Activated CD4-positive, alpha-beta T cell treated with anti-CD3 and anti-CD28 coated beads, Interleukin-2, amount 10 ng/mL, durations not matched to agents 7 days and 5 days (primary cell): ENCODE measurements at places on chromosomes 7 and 10.
A peak's percentile ranks its signal among the peaks of the same experiment; 100 is the strongest.

- no peak for DNase-seq
- peaks cover 25% of the 10 kb centered on the region for H3K4me1 ChIP-seq
- no peak overlapping the region for H3K4me3 ChIP-seq
- peaks cover 86% of the 10 kb centered on the region for H3K27me3 ChIP-seq
- peak overlapping the region; percentile 46 for H3K27ac ChIP-seq
Measured at GRCh38 chr10:100744136-100744986, 1.0 kb upstream of the PAX2 start.

DNA sequence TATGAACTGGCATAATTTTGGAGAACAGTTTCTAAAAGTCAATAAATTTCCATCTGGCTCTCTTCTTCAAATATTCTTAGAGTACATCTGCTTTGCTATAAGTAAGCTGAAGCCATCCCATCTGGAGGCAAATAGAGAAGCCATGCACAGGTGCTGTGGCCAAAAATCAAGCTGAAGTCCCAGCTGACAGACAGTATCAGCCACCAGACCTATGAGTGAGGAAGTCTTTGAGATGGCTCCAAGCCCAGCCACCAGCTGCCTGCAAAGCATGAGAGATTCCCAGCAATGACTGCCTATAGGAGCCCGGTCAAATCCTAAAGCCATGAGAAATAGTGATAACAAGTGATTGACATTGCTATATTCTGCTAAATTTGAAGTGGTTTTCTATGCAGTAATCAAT, 21.7 kb upstream of the PRSS58 start:
- no peaks in the 10 kb centered on the region for H3K4me1 ChIP-seq
- H3K27ac ChIP-seq, result no peak overlapping the region
- no peak for DNase-seq

- no peak for DNase-seq
- H3K4me1 ChIP-seq, result no peaks in the 10 kb centered on the region
- no peak overlapping the region for H3K4me3 ChIP-seq
- no peak overlapping the region for H3K27ac ChIP-seq
Measured at GRCh38 chr7:122488241-122488640, 183.7 kb upstream of the FEZF1 start.

GRCh38 chr10:111077479-111077784, 603 bp downstream of the ADRA2A start:
- H3K4me3 ChIP-seq, result peak overlapping the region; percentile 45
- peak overlapping the region; percentile 33 for H3K27ac ChIP-seq
- H3K4me1 ChIP-seq, result peaks cover 15% of the 10 kb centered on the region
- peaks cover 65% of the 10 kb centered on the region for H3K27me3 ChIP-seq
- DNase-seq, result no peak

DNA sequence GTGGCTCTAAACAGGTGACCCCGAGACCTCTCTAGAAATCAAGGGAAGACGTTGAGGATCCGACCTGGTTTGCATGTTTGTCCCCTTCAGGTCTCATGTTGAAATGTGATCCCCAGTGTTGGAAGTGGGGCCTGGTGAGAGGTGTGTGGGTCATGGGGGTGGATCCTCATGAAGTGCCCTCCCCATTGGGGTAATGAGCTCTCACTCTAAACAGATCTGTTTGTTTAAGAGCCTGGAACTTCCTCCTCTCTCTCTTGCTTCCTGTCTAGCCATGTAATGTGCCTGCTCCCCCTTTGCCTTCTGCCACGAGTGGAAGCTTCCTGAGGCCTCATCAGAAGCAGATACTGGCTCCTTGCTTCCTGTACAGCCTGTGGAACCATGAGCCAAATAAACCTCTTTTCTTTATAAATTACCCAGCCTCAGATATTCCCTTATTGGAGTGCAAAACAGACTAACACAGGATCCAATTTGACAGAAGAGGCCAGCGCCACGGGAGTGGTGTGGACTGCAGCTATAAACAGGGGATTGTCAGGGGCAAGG, 10.8 kb upstream of the POLM start:
- no peak for DNase-seq
- H3K27me3 ChIP-seq, result no peaks in the 10 kb centered on the region
- no peak overlapping the region for H3K4me3 ChIP-seq
- H3K4me1 ChIP-seq, result peaks cover 18% of the 10 kb centered on the region

DNA sequence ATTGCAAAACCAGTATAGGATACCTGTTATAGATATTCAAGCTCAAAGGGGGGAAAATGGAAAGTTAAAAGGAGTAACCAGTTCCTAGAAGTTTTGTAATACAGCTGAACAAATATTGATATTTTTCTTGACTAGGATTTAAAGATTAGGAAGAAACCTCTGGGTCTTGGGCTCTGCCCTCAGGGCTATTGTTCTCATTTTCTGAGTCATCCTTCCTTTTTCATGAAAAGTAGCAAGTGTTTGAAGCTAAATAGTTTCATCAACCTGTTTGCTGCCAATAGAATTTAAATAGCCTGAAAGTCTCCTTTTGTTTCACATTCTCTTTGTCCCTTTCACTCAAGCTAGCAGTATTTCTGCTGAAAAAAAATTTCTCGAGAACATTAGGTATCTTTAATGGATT, 1061.1 kb upstream of the GHITM start:
- DNase-seq, result no peak
- no peak overlapping the region for H3K4me3 ChIP-seq
- H3K27me3 ChIP-seq, result no peaks in the 10 kb centered on the region
- no peaks in the 10 kb centered on the region for H3K36me3 ChIP-seq
- no peak overlapping the region for H3K27ac ChIP-seq
